ENCODE measurements at places on chromosomes 7 and 10. TPM values are rescaled to one million over a fixed set of nuclear protein-coding genes. Genes with fewer than 3 reads are reported as not detected.

Gene KEL
- total RNA-seq, result not detected

- no peak for DNase-seq
Measured at GRCh38 chr10:130810856-130811255, 500.7 kb downstream of the TCERG1L start.

Gene SPDYE2B
- total RNA-seq, result not detected

- no peak for DNase-seq
Measured at GRCh38 chr10:97319671-97320479, 804 bp downstream of the FRAT1 start.

Gene C10orf53
- total RNA-seq, result not detected

- DNase-seq, result no peak
Measured at GRCh38 chr10:59314268-59314667, 48.1 kb downstream of the FAM13C start.

Gene GDF2
- total RNA-seq, result not detected

Gene NRCAM
- total RNA-seq, result 0.97 TPM

Gene FFAR4
- total RNA-seq, result not detected

DNA sequence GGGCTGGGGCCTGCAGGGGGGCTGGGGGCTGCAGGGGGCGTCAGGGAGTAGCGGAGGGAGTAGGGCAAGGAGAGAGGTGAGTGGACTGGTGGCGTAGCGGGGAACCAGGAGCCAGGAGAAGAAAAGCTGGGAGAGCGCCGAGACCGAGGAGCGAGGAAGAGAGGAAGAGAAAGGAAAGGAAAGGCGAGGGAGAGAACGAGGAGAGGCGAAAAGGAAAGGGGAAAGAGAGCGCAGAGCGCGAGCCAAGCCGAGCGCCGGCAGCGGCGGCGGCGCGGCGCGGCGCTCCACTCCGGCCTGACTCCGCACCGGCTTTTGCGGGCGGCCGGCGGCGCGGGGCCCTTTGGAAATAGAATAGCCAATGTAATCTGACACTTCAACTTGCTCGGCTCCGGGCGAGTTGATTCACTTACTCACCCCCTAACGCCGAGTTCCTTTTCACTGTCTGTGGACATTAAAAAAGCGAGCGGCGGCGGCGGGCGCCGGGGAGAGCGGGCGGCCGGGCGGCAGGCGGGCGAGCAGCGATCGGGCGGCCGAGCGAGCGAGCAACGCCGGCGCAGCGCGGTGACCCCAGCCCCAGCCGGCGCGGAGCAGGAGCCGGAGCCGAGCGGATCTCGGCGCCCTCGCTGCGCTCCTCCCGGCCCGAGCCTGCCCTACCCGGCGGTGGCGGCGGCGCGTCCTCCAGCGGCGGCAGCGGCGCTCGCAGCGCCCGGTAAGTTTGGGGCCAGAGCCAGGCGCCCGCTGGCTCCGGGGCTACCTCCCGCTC lies at the start of gene ZMIZ1:
Gene ZMIZ1 (plus strand): TSS at position 405 of the 763 bp plus-strand sequence. CDS start 132,667 bp downstream, outside the sequence.
- peak; percentile 95 for DNase-seq

Gene NPTX2
- total RNA-seq, result 0.43 TPM

- DNase-seq, result no peak
Measured at GRCh38 chr7:2782121-2782520, 62.0 kb downstream of the GNA12 start.

- DNase-seq, result peak; percentile 39
Measured at GRCh38 chr7:111384065-111384891, 178.0 kb downstream of the IMMP2L start.

Gene GNGT1
- total RNA-seq, result not detected

Gene IFIT5
- total RNA-seq, result 36.7 TPM

Gene FUOM
- 7.3 TPM for total RNA-seq

GRCh38 chr7:96189129-96189820 lies 132.6 kb downstream of the SLC25A13 start:
- DNase-seq, result no peak

DNA sequence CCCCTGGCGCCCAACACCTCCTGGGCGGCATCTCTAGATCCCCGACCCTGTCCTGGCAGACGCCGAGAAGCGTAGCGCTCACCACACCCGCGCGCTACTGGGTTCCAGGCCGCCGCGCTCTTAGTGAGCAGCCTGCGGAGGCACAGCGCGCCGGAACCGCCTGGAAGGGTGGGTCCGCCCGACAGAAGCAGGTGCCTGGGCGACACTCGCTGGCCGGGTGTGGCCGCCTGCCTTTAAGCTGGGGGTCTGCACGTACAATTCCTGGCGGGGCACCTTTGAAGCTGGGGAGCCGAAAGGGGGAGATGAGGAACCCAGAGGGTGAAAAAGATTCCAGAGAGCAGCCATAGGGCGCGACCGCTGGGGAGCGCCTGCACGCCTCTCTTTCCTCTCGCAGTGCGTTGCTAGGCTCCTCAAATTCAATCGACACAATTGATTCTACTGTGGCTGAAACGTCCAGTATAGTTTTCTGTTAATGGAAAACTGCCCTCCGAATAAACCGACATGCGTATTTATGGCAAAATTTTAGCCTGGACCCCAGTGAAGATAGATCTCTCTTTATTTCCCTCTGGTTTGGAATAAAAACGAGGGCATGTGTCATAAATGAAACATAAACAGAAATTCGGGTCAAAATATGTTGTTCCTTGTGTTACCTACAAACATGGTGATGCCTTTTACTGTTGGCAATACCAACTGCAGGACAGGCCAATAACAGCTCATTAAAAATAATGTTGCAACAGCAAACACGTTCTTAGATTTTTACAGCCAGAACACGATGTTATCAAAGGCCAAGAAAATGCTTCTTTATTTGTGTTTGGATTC lies 4.6 kb downstream of the HMX3 start:
- DNase-seq, result no peak

Gene OGDHL
- 0.32 TPM for total RNA-seq

DNA sequence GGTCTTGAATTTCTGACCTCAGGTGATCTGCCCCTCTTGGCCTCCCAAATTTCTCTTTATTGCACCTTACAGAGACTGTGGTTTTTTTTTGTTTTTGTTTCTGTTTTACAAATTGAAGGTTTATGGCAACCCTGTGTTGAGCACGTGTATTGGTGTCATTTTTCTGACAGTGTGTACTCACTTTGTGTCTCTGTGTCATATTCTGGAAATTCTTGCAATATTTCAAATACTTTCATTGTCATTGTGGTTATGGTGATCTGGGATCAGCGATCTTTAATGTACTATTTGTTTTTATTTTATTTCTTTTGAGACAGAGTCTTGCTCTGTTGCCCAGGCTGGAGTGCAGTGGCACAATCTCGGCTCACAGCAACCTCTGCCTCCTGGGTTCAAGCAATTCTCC lies 89.8 kb downstream of the PRTFDC1 start:
- no peak for DNase-seq

DNA sequence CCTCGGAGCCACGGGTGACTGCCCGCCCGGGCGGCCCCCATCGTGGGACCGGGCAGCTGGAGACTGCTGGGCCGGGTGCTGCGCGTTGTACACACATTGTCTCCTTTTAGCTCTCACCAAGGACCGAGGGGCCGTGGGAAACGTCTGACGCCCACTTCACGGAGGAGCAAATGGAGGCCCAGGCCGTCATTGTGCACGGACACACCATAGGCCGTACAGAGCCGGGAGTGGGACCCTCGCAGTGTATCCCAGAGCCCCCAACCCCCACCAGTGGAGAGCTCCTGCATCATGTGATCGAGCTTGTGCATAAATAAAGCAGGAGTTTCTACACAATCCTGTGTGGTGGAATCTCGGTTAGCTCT lies 722 bp downstream of the DENND10 start:
- peak; percentile 48 for DNase-seq

DNA sequence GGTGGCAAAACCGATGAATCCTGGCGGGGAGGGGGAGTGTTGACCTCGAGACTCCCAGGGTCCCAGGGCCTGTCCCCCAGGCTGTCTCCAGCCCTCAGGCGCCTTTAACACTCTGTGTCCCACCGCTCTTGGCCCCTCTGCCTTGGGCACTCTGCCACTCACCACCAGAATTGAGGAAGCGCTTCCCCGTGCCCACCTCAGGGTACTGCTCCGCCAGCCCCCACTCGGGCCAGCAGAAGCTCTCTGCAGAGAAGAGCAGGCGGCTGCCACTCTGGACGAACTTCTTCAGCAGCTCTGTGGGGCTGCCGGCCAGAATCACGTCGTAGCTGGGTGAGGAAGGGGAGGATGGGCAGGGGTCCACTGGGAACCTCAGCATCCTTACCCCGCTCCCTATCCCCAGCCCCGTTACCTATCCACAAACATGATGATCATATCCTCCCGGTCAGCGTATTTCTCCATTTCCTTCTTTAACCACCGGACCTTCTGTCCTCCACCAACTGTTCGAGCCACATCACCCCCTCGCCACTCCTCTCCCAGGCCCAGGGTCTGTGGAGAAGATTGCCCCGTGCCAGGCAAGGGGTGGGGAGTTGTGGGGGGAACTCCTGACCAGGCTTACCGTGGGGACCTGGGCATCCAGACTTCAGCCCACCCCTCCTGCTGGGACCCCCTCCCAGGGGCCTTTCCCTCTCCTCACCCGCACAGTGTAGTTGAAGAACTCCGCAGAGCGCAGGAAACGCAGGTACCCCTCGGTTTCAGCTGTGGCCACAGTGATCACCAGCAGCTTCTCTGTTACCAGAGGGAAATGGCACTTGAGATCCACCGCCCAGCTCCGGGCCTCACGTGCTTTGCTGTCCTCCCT lies 1.2 kb downstream of the PLOD3 start:
- peak; percentile 34 for DNase-seq

- no peak for DNase-seq
Measured at GRCh38 chr10:46560381-46560780, 3.9 kb upstream of the GPRIN2 start.

DNA sequence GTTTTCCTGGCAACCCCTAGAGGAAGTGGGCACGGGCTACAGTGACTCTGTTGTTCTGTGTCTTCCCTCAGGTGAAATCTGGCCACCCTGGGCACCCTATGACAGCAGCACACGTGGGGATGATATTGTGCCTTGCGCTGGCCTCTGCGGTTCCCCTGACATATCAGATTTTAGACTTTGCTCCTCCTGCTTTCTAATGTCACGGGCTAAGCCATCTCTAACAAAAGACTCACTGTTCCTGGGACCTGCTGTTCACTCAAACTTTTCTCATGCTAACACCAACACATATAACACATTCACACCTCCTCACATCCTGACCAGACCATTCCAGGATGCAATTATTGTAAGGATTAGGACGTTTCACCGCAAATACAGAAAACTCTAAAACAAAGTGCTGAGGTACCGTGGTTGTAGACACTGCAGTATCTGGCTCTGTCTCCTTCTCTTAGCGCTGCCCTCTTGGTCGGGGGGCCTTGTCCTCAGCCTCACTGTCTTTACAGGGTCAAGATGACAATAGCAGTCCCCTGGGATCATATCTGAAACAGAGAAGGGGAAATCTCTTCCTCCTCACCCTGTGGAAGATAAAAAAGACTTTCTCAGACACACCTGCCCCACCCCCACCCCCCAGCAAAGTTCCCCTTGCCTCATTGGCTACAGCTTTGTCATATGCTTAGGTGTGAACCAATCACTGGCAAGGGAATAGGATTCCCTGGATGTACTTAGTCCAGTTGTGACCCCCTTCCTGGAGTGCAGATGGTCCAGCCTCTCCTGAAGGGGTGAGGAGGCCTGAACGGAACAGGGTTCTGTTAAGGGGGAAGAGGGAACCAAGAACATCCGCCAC lies 14.1 kb downstream of the CHN2 start:
- no peak for DNase-seq

Gene FAM25G
- not detected for total RNA-seq

- no peak for DNase-seq
Measured at GRCh38 chr10:70753026-70753663, 32.0 kb downstream of the TBATA start.

DNA sequence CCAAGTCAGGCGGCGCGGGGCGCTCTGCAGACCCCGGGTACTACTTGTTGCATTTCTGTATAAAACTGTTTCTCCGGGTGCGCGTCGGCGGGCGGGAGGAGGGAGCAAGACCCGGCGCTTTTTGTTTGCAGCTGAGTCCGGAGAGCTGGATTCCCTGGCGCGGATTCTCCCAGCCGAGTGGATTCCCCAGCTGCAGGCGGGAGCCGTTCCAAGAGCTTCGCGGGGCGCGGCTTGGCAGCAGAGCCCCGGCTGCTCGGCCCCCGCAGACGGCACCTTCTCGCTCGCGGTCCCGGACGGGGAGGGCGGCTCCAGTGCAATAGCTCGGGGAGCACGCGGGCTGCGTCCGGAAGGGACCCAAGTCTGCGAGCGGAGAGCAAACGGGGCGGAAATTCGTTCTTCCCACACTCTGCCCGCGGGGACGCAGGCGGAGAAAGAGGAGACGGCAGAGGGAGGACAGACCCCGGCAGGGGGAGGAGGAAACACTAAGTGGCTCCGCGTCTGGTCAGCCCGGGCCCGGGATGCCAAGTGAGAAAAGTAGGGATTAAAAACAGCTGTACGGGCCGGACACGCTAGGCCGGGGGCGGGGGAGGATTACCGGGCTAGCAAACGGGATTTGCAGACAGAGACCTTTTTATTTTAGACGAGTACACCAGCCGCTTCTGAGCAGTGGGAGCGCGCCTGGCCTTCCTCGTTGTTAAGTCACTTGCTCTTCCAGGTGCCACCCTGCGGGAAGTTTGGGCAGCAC lies at the start of gene TRIL:
Gene TRIL (minus strand): TSS at position 96 of the 745 bp plus-strand sequence. CDS start 284 bp downstream, outside the sequence.
- DNase-seq, result peak; percentile 56

Gene AUTS2
- total RNA-seq, result 3.9 TPM

Data from fibroblast of villous mesenchyme (primary cell).